Left lung (tissue), 14 donors: ENCODE measurements at places on chromosomes 13 and 19.

DNA sequence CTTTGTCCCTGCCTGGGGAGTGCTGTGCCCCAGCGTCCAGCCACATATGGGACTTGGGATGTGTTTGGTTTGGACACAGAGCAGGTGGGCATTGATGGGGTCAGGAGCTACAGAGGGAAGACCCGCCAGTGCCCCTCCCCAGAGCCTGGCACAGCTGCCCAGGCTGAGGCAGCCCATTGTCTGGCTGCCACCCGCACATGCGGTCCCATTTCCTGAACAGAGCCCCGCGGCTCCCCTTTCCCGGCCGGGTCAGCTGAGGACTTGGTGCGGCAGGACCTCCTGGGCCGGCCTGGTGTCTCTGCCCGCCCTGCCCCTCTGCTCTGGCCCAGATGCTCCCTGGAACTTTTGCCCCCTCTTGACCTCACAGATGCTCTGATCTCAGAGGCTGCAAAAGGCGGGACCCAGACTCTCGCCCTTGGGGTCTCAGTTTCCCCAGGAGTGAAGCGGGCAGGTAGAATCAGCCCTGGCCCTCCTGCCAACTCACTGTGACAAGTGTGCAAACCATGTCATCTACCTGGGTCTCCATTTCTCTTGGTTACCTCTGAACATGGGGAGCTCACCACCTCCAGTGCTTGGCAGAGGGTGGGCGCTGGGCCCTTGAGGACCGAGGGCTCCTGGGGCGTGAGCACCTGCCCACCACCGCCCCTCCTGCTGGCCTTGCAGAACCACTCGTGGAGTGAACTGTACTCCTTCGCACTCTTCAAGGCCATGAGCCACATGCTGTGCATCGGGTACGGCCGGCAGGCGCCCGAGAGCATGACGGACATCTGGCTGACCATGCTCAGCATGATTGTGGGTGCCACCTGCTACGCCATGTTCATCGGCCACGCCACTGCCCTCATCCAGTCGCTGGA is 17.8 kb downstream of the HCN2 start:
- H3K4me3 ChIP-seq = no peak overlapping the region
- H3K27ac ChIP-seq = no peak overlapping the region
- H3K4me1 ChIP-seq = peaks cover 6% of the 10 kb centered on the region
- H3K27me3 ChIP-seq = peaks cover 26% of the 10 kb centered on the region
- no peaks in the 10 kb centered on the region for H3K36me3 ChIP-seq
- no peak for DNase-seq

- no peak for DNase-seq
- no peak overlapping the region for H3K27ac ChIP-seq
- no peak overlapping the region for H3K4me3 ChIP-seq
- H3K27me3 ChIP-seq = no peaks in the 10 kb centered on the region
Observed at GRCh38 chr13:97982286-97982685, 28.8 kb downstream of the IPO5 start.

GRCh38 chr13:27279506-27279905 is 8.9 kb downstream of the RASL11A start:
- H3K4me1 ChIP-seq = no peaks in the 10 kb centered on the region
- no peak for DNase-seq
- H3K4me3 ChIP-seq = no peak overlapping the region
- no peaks in the 10 kb centered on the region for H3K36me3 ChIP-seq
- H3K27ac ChIP-seq = no peak overlapping the region

DNA sequence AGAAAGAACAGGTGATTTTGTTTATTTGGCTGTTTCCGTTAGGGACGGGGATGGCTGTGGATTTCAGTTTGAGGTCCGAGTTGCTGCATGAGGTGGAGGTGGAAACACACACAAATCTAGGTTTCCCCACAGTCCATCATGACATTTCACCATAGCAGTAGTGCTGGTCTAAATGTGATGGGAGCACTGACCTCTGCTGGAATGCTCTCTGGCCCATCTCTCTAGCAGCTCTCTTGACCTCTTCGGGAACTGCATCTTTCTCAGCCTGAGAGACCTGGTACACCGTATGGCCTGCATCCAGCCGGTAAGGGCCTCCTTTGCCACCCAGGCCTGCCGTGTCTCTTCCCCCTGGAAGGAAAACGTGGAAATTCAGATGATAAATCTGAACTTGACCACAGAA is 154.0 kb downstream of the RGCC start:
- H3K27ac ChIP-seq = peak overlapping the region; percentile 77
- H3K27me3 ChIP-seq = no peaks in the 10 kb centered on the region
- peaks cover 23% of the 10 kb centered on the region for H3K4me1 ChIP-seq

DNA sequence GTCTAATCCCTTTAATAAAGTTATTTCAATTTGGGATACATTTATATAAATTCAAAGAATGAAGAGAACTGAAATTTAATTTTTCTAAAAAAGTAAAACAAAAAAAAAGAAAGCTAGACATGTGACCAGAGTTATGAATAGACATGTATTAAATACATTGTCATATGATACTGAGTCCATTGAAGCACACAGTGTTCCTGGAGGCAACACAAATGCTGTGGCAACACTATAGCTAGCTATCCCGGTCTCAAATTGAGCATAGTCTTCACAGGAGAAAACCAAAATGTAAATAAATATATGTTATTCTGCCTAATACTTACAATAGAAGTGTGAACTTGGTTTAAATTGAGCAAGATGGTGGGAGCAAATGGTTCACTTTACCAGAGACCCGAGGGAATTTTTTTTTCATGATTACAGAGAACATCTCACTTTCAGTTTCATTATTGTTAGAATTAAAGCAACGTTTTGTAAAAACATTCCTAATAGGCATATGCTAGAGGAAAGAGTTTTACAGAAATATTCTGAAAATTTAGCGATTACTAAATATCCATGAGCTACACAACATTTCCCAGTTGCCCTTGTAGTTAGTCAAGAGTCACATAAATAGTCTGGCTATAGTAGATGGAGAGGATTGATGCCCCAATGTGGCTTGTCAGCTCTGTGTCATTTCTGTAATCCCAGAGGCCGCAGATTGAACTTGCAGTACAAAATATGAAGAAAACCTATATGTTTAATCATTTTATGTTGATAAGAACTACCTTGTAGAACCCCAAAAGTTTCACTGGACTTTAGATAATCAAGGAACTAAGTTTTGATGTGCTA is 775.7 kb upstream of the SPRY2 start:
- H3K27ac ChIP-seq = no peak overlapping the region
- no peak overlapping the region for H3K4me3 ChIP-seq
- H3K27me3 ChIP-seq = no peaks in the 10 kb centered on the region
